ENCODE measurements at places on chromosomes 6 and 20.

GRCh38 chr6:94341173-94341572 lies 921.8 kb upstream of the EPHA7 start:
- no peak for DNase-seq

DNA sequence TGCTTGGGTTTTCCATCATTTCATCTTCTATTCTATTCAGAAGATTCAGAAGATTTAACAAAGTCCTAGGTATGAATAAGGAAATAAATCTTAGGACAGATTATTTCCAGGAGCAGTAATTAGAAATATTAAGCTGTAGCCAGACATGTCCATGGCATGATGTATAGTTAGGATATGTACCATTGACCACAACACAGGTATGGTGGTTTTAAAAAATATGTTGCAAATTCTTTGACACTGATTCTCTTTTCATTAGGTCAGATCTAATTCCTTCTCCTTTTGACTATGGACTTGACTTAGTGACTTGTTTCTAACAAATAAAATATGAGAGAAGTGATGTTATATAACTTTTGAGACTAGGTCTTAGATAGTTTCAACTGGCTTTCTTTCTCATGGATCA lies 23.5 kb upstream of the PDE7B start:
- DNase-seq = no peak

DNA sequence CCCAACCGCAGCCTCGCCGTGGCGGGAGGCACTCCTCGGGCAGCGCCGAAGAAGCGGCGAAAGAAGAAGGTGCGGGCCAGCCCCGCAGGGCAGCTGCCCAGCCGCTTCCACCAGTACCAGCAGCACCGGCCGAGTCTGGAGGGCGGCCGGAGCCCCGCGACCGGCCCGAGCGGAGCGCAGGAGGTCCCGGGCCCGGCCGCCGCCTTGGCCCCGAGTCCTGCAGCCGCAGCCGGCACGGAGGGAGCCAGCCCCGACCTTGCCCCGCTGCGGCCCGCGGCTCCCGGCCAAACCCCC lies 525 bp downstream of the PNRC1 start:
- no peak for DNase-seq

- DNase-seq = no peak
Measured at GRCh38 chr20:34001378-34001777, 7.7 kb downstream of the RALY start.

DNA sequence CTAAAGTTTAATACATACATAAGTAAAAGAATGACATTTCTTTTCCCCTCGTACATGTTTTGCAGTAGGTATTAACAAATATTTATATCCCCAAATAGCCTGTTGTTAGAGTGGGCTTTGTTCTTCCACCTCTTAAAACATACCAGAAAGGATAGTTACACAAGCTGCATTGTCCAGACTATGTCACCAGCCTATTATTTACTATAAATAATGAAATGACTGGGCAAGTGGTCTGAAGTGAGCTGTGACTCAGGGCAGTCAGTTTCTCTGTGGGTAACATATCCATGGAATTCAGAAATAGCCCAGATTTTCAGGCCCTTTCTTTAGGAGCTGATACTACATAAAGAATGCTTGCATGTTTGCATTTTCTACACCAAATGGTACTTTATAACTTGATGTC lies 60.1 kb downstream of the FUT9 start:
- DNase-seq = no peak

DNA sequence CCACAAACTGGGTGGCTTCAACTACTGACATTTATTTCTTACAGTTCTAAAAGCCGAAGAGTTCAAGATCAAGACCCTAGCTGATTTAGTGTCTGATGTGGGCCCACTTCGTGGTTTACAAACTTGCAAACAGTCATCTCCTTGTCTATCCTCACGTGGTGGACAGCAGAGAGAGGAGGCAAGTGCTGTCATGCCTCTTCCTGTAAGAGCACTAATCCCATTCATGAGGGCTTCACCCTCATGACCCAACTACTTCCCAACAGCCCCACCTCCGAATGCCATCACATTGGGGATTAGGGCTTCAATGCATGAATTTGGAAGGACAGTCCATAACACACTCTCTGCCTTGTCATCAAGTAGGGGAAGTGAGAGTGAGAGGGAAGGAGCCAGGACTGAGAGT lies 15.6 kb upstream of the ISM1 start:
- DNase-seq = no peak

DNA sequence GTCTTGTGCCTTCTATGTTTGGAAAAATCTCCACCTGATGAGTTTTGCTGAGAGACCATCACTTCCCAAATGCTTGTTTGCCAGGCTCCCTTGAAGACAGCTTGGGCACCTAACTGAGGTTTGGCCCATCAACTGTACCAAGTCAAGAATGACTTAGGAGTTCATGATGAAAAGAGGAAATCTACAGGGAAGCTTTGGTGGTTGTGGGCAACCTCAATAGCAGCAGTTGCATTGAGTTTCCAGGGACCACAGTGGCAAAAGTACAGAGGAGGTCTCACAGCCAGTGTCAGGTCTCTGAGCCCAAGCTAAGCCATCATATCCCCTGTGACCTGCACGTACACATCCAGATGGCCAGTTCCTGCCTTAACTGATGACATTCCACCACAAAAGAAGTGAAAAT lies 49.7 kb upstream of the PHACTR1 start:
- no peak for DNase-seq

- DNase-seq = no peak
Measured at GRCh38 chr6:140915103-140915502, 1217.6 kb upstream of the GJE1 start.

DNA sequence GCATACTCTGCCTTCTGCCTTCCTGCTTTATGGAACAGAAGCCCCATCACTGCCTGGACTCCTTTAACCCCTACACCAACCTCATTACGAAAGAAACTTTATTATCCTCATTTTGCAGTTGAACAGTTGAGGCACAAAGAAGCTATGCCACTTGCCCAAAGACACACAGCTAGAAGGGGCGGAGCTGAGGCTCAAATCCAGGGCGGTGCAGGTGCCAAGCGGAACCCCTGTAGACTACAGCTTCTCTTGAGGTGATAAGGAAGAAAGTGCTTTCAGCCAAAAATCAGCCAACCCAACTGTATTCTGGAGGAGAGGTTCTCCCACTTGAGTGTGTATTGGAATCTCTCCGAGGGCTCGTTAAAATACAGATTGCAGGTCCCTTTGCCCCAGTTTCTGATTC lies 90.5 kb downstream of the PRND start:
- DNase-seq = no peak

- no peak for DNase-seq
Measured at GRCh38 chr20:48841196-48841874, 13.5 kb upstream of the PREX1 start.

GRCh38 chr6:34131326-34132290 lies 14.3 kb downstream of the GRM4 start:
- DNase-seq = no peak

DNA sequence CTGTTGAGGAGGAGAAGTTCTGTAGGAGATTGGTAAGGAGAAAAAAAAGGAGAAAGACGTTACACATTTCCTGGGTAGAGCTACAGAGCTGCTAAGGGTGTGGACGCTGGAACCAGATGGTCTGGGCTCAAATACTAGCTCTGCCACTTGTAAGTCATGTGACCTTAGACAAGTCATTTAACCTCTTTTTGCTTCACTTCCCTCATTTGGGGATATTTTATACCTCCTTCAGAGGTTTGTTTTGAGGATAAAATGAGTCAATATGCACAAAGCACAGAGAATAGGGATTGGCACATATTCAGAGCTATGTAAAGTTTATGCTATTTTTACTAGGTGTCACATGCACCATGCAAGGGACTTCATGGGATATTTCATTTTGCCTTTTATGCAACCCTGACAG lies 708.8 kb downstream of the DHX35 start:
- no peak for DNase-seq

- no peak for DNase-seq
Measured at GRCh38 chr6:10561611-10562199, 40.6 kb downstream of the GCNT2 start.

DNA sequence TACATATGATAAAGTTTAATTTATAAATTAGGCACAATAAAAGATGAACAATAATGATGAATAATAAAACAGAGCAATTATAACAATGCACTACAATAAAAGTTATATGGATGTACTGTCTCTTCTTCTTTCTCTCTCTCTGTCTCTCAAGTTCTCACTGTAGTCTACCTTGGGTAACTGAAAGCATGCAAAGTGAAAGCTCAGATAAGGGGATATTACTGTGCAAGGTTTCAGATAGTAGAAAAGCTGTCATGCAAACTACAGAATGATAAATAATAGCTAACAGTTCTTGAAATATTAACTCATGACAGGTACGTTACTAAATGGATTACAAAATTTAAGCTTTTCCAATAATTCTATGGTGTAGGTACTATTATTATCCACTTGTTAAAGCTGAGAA lies 311.9 kb upstream of the PRDM1 start:
- no peak for DNase-seq

- DNase-seq = no peak
Measured at GRCh38 chr20:49986049-49986448, 3.3 kb downstream of the SNAI1 start.

DNA sequence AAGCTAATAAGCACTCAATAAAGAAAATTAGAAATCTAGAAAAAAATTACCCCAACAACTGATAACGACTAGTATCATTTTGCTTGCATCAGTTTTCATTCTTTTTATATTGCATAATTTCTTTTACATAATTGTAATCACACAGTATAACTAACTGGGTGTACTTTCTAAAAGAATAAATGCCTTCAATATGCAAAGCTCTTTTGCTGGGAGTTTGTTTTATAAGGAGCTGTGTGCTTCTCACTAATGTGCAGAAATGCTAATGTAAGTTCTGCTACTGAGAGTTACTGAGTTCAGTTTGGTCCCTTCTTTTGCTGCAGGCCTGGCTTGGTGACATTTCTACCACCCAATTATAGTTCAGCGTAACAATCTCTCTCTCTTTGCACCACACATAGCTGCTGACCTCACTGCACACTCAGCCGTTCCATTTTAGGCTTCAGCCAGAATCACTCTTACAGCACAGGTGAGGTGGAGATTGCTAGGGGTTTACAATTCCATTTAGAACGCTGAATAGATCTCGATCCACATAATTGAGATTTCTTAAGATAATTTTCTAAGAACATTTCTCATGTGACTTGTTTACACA lies 20.9 kb upstream of the KLHL31 start:
- no peak for DNase-seq

GRCh38 chr6:41347378-41348050 lies 12.1 kb downstream of the NCR2 start:
- DNase-seq = no peak

GRCh38 chr6:119677384-119677783 lies 327.8 kb upstream of the MAN1A1 start:
- DNase-seq = peak; percentile 46

- no peak for DNase-seq
Measured at GRCh38 chr6:149380523-149380922, 19.5 kb upstream of the SUMO4 start.

- DNase-seq = no peak
Measured at GRCh38 chr6:127199470-127199869, 67.2 kb upstream of the RNF146 start.

DNA sequence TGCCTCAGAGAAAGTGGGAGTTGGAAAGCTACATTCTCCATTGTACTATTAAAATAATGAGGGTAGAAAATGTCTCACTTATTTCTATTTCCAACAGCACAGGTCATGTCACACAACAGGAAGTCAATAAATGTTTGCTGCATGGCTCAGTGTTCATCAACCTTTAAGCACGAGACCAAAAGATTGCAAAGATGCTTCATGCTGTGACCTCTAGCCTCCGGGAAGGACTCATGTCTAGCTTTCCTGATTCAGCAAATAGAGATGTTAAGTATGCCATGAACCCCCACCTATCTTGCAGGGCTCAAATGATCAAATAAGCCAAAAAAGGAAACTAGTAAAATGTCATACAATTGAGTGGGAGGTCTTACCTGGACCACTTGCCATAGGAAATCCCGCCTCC lies 57.4 kb downstream of the NCOA6 start:
- no peak for DNase-seq

GRCh38 chr20:64065062-64065973 lies 2.3 kb downstream of the TCEA2 start:
- no peak for DNase-seq

GRCh38 chr6:2632976-2633584 lies 117.6 kb downstream of the MYLK4 start:
- no peak for DNase-seq

- DNase-seq = no peak
Measured at GRCh38 chr6:119172824-119173223, 94.4 kb upstream of the FAM184A start.

- DNase-seq = no peak
Measured at GRCh38 chr6:169428532-169428931, 174.9 kb upstream of the THBS2 start.

DNA sequence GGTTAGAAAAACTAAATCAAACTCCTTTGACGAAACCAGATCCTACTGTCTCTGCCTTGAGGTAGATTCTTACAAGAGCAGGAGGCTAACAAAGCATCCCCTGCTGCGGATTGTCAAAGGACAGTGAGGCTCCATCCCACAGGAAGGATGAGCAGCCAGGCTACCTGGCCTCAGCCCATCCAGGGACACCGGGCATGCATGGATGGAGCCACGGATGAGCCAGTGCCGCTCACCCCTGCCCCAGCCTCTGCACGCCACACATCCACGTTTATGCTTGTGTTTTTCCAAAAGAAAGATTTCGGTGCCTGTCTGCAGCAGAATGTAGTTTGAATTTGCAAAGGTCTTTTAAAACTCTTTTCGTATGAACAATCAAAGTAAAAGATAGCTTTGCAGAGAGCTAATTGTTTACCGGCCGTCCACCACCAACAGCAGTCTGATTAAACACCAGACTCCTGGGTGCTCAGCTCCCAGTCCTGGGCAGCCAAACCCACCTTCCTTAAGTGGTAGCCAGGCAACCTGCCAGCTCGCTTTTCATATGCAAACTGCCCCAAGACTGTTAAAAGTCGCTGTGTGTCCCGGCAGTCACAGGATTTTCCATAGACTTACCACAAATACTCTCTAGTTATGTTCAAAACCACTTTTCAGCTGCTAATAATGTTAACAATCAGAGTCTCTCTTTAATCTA lies 999 bp downstream of the THBS2 start:
- DNase-seq = no peak
